Hindlimb muscle (tissue), 1 donor: ENCODE measurements at places on chromosomes 7 and 10. TPM values are rescaled to one million over a fixed set of nuclear protein-coding genes. Genes with fewer than 3 reads are reported as not detected.

DNA sequence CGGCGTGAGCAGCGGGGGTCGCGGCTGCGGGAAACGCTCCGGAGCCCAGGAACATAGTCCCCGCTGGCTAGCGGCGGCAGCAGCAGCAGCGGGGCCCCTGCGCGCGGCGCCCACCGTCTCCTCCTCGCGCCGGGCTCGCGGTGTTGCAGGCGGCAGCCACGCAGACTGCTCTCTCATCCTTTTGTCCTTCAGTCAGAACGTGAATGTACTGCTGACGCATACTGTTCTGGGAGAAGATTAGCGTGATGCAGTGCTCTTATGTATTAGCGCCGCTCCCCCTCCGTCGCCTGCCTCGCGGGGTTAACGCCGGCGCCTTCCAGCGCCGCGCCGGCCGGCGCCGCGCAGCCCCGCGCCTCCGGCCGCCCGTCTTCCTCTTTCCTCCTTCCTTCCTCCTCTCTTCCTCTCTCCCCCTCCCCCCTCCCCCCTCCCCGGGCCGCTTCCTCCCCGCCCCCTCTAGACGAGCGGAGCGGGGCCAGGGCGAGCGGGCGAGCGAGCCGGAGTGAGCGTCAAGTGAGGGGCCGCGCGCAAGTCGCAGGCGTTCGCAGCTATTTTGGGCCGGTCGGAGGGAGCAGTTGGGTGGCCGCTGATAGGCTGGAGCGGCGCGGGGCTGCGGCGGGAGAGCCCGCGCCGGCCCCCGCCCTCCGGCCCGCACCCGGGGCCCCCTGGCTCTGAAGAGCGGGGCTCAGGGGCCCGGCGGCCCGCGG is 816 bp upstream of the LRRC4 start:
- DNase-seq, result peak; percentile 64

GRCh38 chr7:12567015-12567414 is 3.5 kb upstream of the SCIN start:
- no peak for DNase-seq

Gene VSTM2A
- polyA plus RNA-seq, result not detected

DNA sequence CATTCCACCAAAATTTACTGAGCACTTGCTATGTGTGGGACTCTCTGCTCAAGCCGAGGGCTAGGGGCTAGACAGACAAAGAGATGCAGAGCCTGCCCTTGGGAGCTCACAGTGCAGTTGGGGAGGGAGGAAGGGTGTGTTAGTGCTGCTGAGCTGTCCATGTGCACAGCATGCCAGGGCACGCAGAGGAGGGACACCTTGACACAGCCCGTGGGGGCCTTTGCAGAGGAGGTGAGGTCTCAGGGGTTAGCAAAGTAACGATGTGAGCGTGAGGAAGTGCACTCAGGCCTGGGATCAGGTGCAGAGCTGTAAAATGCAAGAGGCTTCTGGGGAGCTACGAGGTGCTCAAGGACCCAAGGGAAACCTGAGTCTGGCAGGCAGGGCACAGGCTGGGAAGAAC is 16.3 kb downstream of the PRKCQ start:
- no peak for DNase-seq

GRCh38 chr10:35795131-35795824 is 153.2 kb upstream of the FZD8 start:
- no peak for DNase-seq

GRCh38 chr10:99754670-99755069 is 22.6 kb downstream of the CUTC start:
- no peak for DNase-seq

- DNase-seq, result no peak
Measured at GRCh38 chr7:2785071-2785500, 59.0 kb downstream of the GNA12 start.

Gene NRCAM
- 35.1 TPM for polyA plus RNA-seq

DNA sequence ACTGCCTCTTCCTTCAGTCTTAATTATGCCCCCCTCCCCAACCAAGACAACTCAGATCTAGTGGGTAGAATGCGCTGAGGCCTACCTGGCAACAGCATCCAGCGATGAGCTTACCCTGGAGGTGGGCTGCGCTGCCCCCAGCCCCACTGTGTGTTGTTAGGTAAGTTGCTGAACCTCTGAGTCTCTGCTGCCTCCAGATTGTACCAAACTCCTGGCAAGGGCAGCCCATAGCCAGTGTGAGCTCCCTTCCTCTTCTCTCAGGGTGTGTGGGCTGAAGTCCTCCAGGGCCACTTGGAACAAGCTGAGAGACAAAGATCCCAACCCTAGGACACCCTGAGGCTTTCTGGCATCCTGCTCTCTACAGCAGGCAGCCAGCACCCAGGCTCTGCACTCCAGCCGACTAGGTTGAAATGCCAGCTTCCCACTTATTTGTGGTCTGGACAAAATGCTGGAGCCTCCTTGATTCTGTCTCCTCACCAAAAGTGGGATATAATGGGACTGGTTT is 135.3 kb downstream of the ARHGAP22 start:
- no peak for DNase-seq

Gene PAX4
- polyA plus RNA-seq, result not detected

DNA sequence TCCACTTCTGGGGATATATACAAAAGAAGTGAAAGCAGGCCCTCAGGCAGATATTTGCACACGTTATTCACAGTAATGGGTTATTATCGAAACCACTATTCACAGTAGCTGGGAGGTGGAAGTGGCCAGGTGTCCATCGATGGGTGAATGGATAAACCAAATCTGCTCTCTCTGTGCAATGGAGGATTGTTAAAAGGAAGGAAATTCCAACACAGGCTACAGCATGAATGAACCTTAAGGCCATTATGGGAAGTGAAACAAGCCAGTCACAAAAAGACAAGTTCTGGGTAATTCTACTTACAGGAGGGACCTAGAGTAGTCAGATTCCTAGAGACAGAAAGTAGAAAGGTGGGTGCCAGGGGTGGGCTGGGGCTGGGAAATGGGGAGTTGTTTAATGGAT is 48.5 kb upstream of the BHLHA15 start:
- no peak for DNase-seq
